Fibroblast of skin of left quadriceps (primary cell): ENCODE measurements at places on chromosomes 12 and 14.

- no peak for DNase-seq
Measured at GRCh38 chr14:85764822-85765221, 234.9 kb downstream of the FLRT2 start.

DNA sequence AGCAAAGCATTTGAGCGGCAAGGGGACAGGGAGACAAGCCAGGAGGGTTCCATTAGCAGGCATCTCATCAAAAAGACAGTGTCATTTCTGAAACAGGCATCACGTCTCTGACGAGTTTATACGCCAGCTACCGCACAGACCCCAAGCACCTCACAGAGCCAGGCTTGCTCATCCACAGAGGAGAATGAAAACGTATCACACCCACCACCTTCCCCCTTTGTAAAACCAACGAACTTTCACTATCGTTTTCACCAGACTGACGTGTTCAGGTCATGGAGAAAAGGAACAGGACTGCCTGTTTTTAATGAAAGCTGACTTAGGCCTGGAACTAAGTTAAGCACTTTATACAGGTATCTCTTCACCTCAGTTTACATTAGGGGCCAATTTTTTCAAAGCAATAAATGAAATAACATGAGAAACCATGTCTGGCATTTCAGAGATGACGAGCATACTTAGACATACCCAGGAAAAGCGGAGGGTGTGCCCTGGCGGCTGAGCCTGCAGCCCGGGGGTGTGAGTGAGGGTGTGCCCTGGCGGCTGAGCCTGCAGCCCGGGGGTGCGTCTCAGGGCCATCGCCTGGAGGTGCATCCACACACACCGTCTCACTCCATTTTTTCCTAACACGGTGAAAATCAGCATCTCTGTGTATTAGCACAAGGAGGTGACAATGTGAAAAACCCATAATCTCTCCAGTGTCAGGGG is 41.9 kb downstream of the STX2 start:
- DNase-seq: no peak

DNA sequence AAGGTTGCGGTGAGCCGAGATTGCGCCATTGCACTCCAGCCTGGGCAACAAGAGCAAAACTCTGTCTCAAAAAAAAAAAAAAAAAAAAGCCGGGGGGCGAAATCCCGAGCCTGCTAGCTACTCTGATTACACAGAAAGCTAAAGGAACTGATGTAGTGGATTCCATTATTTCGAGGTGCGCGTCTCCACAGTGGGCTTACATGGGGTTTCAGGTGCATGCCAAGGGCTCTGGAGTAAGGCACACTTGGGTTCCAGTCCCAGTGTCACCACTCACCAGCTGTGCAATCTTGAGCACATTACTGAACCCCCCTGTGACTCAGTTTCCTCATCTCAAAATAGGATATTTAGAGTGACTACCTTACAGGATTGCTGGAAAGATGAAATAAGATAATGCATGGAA is 1.7 kb upstream of the RAB15 start:
- no peak for DNase-seq

DNA sequence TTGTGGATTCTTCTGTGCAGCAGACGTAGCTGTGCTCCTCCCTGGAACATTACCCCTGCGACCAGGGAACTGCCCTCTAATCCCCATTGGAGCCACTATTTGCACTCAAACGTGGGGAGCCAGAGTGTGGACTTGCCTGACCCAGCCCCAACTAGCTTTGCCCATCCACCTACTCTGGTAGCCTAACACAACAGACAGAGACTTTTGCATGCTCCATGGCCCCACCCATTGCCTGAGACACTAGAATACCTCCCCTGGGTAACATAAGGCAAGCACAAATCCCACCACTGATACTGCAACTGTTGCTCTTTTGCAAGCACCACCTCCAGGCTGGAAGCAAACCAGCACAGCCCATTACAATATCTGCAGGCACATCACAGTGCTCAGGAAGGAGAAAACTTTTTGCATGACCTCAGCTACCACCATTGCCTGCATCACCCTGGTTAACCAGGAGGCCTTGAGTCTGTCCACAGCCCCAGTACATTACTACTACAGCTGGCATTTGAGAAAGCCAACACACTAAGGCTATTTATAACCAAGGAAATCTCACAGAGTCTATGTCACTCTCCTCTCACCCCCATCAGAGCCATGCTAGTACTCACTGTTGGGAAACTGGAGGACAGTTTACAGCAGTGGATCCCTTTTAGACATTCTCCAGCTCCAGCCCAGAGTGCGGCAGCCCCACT is 15.0 kb downstream of the CEP128 start:
- peak; percentile 14 for DNase-seq

DNA sequence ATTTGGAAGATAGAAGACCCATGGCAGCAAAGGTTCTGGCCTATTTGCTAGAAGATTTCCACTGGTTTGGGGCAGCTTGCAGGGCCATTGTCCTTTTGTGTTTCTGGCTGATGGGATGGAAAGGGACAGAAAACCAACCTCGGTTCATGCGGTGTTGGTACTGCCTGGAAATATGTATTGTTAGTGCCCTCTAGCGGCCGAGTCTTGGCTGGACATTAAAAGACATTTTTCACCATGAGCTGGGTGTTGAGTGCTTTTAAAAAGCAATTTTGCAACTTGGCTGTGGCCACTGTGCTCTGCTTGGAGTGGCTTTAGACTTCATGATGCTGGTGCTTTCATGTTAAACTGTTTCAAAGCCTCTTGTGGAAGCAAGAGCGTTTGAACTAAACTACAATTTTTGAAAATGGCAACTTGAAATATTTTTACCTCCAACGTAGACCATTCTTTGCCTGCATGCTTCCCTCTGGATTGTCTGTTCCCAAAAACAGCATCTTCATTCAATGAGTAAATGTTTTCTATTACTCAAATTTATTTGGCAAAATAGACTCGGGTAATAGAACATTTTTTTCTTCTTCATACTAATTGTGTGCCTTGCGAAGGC is 102.7 kb upstream of the TBX5 start:
- peak; percentile 53 for DNase-seq

GRCh38 chr12:109863847-109864712 is 16.3 kb downstream of the GLTP start:
- DNase-seq: no peak

- no peak for DNase-seq
Measured at GRCh38 chr12:116152268-116152667, 125.2 kb downstream of the MED13L start.

GRCh38 chr12:131607658-131608447 is 103.0 kb upstream of the SFSWAP start:
- no peak for DNase-seq

DNA sequence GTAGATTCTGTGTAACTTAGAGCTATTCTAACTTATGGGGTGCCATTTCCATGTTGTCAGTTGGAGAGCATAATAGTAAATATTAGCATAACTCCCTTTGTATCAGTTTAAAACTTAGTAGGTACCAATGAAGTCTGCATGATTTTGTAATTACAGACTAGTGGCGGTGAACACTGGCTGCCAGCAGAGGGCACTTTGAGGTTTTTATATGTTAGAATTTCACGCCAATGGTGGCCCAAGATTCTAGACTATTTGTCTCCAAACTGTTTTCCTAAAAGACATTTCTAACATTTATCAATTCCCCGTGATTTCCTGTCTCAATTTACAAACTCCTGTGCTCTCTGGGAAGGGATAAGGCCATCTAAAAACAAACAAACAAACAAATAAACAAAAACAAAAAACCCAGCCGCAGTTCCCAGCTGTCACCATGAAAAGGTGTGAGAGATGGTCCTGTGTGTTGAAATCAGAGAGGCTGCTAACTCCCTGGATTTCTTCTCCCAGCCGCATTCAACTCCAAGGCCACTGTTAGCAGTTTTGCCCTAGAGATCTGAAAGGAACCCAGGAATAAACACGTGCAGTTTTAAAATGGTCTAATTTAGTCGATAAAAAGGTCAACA is 57.6 kb downstream of the BRMS1L start:
- DNase-seq: no peak

DNA sequence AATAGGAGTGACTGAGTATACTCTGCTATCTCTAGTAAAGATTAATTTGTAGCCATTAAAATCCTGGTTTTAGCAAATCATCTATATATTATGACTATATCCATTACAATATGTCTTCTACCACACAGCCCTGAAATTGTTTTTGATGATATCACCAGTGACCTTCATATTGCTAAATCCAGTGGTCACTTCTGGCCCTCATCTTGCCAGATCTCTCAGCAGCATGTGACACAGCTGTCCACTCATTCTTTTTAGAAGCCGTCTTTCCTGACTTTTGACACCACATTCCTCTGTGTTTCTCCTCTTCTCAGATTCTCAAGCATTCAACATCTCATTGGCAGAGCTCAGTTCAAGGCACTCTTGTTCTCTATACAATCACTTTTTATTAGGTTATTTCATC is 54.9 kb downstream of the CPNE8 start:
- DNase-seq: no peak

DNA sequence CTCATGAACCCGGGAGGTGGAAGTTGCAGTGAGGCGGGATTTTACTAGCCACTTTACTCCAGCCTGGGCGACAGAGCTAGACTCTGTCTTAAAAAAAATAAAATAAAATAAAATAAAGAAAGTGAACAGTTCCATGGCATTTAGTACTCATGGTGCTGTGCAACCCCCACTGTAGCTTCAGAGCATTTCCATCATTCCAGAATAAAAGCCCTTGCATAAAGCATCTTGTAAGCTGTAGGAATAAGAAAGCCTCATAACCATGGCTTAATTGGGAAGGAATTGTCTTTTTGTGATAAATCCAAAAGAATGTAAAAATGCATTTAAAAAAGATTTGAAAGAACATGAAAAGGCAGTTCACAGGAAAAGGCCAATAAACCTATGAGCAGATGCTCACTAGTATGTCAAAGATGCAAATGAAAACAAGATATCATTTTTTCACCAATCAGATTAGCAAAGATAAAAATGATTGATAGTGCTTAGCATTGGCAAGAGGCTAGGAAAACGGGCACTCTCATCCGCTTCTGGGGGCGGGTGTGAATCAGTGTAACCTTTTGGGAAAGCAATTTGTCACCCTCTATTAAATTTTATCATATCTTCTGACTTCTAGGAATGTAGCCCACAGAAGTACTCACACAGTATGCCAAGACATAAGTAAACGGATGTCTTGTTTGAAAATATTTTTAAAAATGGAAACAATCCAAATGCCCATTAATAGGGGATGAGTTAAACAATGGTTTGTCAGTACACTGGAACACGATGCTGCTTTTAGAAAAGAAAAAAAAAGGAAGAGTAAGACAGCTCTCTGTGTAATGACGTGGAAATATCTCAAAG is 46.6 kb downstream of the CFAP251 start:
- DNase-seq: peak; percentile 60

- DNase-seq: no peak
Measured at GRCh38 chr14:49971156-49972130, 78.6 kb downstream of the ARF6 start.

DNA sequence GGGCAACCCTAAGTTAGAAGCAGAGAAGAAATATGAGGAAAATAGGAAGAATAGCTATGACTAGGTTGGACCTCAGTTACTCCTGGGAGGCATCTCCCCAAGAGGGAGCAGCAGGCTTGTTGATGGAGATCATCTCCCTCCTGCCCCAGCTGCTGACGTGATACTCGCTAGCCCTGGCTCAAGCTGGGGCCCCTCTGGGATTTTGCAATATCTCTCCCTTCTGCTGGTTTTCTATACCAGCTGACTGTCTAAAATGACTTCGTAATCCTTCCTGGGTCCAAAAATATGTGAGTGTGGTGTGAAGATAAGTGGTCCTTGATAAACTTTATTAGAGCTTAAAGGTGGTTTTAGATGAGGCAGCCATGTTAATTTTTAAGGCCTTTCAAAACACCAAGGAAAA is 4.5 kb upstream of the HECTD4 start:
- no peak for DNase-seq

- DNase-seq: no peak
Measured at GRCh38 chr14:24441485-24441884, 1.1 kb downstream of the SDR39U1 start.

DNA sequence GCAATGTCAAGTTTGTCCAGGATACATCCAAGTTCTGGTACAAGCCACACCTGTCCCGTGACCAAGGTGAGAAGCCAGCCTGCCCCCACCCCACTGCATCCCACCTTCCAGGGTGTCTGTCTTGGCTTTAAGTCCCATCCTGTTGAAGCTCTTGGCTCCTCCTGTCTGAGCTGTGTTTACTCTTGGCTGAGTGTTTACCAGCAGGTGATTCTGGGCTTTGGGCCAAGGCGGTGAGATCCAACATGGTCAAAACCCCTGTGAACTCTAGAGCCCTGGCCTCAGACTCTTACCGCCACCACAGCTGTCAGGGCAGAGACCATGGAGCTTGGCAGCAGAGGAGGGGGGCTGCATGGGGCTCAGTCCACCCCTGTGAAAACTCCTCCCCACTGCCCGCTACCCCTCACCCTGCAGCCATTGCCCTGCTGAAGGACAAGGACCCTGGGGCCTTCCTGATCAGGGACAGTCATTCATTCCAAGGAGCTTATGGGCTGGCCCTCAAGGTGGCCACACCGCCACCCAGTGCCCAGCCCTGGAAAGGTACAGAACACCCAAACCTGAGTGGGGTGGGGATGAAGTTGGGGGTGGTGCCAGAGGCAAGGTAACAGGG is 11.6 kb downstream of the TNS2 start:
- DNase-seq: no peak

DNA sequence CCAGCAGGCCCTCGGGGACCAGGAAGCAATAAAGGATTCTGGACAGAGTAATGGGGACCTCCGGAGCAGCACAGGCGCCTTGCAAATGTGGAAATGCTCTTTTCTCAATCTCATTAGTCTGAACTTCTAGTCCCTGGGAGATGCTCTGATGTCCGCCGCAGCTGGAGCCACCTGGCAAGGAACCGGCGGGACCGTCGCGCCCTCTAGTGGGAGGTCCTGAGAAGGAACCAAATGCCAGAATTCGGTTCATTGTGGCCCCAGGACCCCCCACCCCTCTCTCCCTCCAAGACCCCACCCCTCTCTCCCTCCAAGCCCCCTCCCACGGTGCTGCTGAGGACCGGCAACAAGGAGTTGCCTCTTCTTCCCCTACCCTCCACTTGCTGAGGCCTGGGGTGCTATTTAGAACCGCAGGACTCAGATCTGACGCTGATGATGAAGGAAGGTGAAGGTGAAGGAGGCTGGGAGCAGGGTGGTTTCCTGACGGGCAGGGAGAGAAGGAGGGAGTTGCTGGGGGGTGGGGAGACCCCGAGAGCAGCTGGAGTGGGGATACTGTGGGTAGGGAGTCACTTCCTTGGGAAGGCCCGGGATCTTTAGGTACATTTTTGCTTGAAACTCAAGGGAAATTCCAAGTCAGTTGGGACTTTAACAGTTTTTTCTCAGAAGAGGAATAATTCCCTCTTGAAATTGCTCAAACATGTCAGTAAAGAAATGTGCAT is 42.5 kb downstream of the SMIM41 start:
- DNase-seq: no peak

- no peak for DNase-seq
Measured at GRCh38 chr14:100841761-100842403, 16.0 kb downstream of the MEG3 start.
